Stimulated activated naive CD4-positive, alpha-beta T cell (primary cell): ENCODE measurements at places on chromosomes 7 and 10.

DNA sequence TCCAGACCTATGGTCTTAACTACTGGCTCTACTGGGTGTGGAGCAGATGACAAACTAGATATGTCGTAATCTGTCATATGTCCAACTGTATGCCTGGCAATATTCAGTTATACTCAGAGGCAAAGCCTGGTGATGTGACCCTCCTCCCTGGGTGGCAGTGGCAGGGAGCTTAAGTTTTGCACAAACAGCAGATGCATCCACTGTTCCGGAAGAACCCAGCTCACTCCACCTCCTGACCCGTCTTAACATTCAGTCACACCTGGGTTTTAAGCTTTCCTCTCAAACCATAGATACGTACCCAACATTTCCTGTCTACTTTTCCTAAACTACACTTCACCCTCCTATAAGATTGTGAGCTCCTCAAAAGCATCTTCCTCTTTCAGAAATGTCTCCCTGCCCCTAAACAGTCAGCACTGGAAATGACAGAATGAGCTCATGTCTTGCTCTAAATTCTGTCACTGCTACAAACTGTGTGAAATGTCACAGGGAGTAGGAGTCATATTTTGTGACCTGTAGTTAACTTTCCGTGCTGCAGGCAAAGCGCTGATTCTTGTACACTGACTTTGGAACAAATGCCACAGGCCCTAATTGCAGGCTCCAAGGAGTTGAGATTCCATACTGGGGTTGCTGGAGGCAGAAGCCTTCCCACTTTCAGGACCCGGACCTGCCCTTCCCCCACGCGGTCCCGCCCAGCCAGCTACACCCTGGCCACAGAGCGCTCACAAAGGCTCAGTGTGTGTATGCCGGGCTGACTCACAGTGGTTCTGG lies 23.9 kb downstream of the SCD start:
- DNase-seq: peak; percentile 63

GRCh38 chr10:15515202-15515601 lies 144.1 kb upstream of the FAM171A1 start:
- no peak for DNase-seq

DNA sequence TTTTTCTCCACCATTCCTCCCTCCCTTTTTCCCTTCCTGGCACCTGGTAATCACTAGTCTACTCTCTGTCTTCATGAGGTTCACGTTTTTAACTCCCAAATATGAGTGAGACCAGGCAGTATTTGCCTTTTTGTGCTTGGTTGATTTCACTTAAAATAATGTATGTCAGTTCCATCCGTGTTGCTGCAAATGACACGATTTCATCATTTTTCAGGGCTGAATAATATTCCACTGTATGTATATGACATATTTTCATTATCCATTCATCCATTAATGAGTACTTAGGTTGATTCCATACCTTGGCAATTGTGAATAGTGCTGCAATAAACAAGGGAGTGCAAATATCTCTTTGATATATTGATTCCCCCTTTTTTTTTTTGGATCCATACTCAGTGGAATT lies 25.8 kb downstream of the GALNT17 start:
- no peak for DNase-seq

- DNase-seq: no peak
These were observed 468.7 kb downstream of the RPS24 start for GRCh38 chr10:78502210-78502936.

DNA sequence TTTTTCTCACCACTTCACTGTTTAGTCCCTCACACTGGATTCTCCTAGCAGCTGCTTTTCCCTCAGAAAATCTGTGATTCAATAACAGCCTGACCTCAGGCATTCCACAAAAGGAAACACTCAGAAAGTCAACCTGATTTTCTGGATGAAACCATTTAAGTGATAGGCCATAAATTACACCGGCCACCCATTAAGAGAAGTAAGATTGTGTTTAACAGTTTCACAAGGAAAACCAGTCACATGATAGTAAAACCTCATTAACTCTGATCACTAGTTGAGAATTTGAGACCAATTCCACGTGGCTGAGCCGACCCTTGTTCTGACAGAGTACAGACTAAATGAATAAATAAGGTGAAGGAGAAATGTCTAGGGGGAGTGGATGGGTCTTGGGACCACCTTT lies 7.7 kb downstream of the GRM8 start:
- DNase-seq: no peak

DNA sequence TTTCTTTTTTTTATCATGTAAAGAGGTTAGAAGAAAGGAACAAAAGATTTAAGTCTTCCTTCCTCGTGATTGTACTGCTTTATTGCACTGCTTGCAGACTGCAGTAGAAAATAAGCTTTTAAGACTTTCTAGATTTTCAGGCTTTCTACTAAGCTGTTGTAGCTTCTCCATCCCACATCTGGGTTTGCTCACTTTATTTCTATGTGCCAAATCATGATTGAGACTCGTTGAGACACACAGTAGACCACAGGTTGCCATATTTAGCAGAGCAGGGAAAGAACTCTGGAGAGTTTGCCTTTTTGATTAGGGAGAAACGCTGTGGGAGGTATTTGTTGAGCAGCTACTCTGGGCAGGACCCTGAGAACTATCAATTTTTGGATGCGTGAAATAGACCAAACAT lies 89.2 kb upstream of the BTBD16 start:
- no peak for DNase-seq

- no peak for DNase-seq
These were observed 124.0 kb upstream of the SAMD8 start for GRCh38 chr10:74987339-74988053.

DNA sequence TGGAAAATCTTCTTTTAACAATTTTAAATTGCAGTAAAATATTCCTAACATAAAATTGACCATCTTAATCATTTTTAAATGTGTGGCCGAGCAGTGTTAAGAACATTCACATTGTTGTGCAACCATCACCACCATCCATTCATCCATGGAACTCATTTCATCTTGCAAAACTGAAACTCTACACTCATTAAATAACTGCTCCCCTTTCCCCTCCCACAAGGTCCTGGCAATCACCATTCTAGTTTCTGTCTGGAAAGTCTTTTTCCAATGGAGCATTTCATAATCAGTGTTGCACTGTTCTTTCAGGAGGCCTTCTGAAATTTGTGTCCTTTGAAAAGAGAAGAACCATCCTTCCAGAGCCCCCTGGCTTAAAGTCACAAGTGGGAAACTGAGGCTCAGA lies 233.1 kb downstream of the PLXNA4 start:
- DNase-seq: no peak

DNA sequence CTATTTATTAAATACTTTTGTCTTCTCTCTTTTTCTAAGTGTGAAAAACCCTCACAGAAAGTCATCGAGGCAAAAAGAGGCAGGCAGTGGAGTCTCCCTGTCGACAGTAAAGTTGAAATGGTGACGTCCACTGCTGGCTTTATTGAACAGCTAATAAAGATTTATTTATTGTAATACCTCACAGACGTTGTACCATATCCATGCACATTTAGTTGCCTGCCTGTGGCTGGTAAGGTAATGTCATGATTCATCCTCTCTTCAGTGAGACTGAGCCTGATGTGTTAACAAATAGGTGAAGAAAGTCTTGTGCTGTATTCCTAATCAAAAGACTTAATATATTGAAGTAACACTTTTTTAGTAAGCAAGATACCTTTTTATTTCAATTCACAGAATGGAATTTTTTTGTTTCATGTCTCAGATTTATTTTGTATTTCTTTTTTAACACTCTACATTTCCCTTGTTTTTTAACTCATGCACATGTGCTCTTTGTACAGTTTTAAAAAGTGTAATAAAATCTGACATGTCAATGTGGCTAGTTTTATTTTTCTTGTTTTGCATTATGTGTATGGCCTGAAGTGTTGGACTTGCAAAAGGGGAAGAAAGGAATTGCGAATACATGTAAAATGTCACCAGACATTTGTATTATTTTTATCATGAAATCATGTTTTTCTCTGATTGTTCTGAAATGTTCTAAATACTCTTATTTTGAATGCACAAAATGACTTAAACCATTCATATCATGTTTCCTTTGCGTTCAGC lies 43.4 kb downstream of the TARP start:
- DNase-seq: no peak

- DNase-seq: no peak
These were observed 52.9 kb downstream of the AP3M1 start for GRCh38 chr10:74097776-74098175.

DNA sequence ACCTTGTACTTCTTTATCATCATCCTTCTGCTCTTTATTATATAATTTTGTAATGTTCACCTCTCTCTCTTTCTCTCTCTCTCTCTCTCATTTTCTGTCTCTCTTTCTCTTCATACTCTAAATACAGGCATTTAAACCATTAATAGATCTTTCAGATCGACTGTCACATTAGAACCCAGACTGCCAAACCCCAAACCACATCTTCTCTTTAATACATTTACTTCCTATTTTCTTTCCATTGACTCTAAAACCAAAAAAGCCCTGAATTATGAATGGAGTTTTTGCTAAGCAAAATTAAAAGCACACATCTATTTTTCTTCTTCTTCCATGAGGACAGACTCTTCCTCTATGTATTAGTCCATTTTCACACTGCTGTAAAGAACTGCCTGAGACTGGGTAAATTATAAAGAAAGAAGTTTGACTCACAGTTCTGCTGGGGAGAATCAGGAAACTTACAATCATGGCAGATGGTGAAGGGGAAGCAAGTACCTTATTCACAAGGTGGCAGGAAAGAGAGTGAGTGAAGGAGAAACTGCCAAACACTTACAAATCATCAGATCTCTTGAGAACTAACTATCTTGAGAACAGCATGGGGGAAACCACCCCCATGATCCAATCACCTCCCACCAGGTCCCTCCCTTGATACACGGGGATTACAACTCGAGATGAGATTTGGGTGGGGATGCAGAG lies 272.7 kb upstream of the MGMT start:
- DNase-seq: no peak

DNA sequence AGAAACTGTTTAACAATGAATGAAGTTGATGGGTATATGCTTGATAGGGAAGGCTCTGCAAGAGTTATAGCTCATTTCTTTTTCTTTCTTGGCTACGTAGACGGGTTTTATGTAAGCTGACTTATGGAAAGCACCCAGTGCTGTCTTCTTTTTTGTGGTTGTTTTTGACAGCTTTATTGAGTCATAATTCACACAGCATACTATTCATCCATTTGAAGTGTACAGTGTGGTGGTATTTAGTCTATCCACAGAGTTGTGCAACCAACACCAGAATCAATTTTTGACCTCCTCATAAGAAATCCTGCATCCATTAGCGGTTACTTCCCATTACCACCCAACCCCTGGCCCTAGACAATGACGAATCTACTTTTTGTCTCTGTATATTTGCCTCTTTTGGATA lies 240.6 kb upstream of the KIAA1217 start:
- no peak for DNase-seq

DNA sequence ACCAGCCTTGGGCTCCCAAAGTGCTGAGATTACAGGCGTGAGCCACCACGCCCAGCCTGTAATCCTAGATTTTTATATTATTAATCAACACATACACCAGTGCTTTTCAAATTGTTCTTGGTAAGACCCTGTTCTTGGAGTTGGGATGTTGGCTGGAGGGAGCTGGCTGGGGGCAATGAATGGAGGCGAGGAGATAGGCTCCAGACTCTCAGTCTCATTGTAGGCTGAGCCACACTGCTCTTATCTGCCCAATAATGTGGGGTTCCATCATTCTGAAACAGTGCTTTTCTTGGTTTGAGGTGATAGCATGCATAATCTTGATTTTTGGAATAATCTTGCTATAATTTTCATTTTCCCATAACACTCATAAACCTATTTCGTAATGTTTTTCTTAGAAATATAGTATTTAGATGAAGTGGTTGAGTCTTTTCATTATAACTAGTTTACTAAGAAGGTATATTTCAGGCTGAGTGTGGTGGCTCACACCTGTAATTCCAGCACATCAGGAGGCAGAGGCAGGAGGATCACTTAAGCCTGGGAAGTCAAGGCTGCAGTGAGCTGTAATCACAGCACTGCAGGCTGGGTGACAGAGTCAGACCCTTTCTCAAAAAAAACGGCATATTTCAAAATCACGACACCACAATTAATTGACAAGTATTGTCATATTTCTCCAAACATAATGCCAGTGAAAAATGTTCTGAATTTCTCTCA lies 65.1 kb upstream of the LYZL2 start:
- DNase-seq: no peak

- DNase-seq: no peak
These were observed 51.9 kb downstream of the ZNF365 start for GRCh38 chr10:62426086-62426485.

DNA sequence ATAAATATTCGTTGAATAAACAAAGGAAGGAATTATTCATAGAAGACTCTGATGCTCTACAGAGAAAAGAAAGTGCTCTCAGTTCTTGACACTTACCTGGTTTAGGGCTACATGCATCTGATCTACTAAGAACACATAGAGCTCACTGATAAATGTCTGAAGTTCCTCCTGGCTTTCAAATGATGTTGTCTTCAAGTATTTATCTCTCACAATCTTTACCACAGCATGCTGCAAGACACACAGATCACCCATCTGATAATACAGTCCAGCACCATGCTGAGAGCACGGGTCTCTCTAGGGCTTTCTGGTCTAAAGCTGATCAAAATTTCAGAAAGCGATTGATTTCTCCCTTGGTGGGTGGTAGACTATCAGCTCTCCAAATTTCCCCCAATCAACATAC lies 44.5 kb upstream of the MRPS16 start:
- no peak for DNase-seq

GRCh38 chr7:92763636-92764423 lies 72.5 kb downstream of the CDK6 start:
- DNase-seq: no peak
